ENCODE measurements at places on chromosomes 12 and 14. TPM values are rescaled to one million over a fixed set of nuclear protein-coding genes. Genes with fewer than 3 reads are reported as not detected.

Gene SRGAP1
- 65.0 TPM for total RNA-seq

Gene ACSS3
- total RNA-seq, result not detected

Gene AKAP3
- 0.54 TPM for total RNA-seq

Gene HOXC5
- not detected for total RNA-seq

Gene ST8SIA1
- 4.7 TPM for total RNA-seq

Gene SAMD4A
- total RNA-seq, result 60.6 TPM

Gene PTHLH
- total RNA-seq, result 5.4 TPM

Gene PPP2R5E
- 49.7 TPM for total RNA-seq

Gene OR10P1
- not detected for total RNA-seq

Gene SLC5A8
- not detected for total RNA-seq

Gene NOVA1
- total RNA-seq, result not detected

Gene FITM1
- not detected for total RNA-seq
